ENCODE measurements at places on chromosomes 3 and 15.

DNA sequence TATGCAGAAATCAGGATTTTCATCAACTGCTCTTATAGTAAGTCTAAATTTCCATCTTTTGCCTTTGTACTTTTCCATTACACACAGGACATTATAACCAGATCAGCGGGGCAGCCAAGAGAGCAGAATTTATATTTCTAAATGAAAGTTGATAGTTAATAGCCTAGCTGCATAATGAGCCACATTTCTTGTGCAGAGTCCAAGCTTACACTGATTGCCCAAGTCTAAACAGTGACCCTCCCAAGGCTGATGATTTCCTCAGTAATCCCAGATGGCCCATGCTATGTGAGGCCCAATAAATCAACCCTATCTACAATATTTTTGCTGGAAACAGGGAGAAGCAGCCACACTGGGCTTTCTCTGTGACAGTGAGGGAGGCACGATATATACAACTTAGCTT, 475.8 kb upstream of the KCNMB2 start:
- DNase-seq, result peak; percentile 21

- DNase-seq, result no peak
Measured at GRCh38 chr3:146803745-146804144, 198.6 kb upstream of the PLSCR5 start.

DNA sequence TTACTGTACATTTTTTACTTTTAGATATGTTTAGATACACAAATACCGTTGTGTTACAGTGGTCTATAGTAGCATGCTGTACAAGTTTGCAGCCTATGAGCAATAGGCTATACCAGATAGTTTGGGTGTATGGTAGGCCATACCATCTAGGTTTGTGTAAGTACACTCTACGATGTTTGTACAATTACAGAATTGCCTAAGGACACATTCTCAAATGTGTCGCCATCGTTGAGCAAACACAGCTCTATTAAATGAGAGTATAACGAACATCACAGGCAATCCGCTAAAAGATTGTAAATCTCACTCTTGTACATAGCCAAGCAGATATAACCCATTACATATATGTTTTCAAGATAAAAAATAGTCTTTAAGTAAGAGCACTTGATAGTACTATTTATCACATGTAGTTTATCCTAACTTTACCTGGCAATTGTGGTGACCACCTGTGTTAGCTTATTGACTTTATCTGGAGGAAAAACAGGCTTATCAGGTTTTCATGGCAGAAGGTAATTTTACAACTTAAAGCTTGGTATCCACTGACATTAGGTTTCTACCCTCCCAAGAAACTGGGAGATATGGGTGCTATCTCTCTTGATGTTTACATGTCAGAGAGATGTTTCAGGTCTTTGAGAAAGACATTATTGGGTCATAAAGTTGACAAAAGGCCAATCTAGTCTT, 898.7 kb downstream of the NSUN3 start:
- DNase-seq, result no peak

- no peak for DNase-seq
Measured at GRCh38 chr3:160012108-160012507, 23.5 kb downstream of the IL12A start.

- no peak for DNase-seq
Measured at GRCh38 chr3:134134240-134134639, 104.5 kb upstream of the SLCO2A1 start.

DNA sequence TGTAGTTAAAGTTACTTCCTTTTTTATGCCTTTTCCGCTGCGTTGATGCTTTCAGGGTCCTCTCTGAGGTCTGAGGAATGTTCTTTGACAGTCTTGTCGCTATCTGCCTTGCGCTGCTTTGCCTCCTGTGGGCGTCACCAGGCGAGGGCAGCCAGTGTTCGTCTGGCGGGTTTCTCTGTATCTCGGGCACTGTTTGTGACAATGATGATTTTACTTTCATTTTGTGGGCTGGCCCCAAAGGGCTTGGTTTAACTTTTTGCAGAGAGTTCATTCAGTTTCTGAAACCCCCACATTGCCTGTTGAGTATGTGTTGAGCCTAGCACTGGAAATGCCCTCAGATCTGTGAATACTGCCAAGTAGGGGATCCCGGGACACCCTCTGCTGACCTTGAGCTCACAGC, 24.6 kb upstream of the SACM1L start:
- DNase-seq, result no peak

DNA sequence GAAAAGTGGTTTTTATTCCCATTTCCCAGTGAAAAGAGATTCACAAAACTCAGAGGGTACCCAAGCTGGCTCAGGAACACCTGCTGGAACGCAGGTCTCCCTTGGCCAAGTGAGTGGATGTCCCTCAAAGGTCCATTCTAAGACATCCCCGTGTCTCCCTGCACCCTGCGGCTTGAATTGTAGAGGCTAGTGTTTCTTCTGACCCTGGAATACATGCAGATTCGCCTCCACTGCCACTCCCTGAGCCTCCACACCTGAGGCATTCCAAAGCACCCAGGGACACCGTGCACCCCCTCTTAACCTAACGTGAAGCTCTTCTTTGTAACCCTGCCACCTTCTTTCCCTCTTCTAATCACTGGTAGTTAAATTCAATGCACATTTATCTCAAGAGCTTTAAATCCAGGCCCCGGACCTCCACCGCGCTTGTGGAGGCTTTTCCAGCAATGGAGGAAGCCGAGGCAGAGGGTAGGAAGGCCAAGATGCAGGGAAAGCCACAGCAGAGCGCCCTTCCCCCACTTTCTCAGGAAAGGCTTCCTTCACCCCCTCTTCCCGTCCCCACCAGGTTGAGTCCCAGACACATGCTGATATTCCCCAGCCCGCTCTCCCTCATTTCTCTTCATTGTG, 590 bp upstream of the ITGA11 start:
- DNase-seq, result no peak

DNA sequence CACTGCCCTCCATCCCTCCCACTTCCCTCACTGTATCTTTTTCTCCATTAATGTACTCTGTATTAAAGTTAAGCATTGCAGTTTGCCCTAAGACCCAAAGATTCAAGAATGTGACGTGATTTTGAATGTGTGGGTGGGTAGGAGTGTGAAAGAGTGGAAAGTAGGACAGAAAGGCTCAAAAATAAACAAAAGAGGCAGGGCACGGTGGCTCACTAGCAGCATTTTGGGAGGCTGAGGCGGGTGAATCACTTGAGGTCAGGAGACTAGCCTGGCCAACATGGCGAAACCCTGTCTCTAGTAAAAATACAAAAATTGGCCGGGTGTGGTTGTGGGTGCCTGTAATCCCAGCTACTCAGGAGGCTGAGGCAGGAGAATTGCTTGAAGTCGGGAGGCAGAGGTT, 18.4 kb downstream of the TFRC start:
- DNase-seq, result no peak

DNA sequence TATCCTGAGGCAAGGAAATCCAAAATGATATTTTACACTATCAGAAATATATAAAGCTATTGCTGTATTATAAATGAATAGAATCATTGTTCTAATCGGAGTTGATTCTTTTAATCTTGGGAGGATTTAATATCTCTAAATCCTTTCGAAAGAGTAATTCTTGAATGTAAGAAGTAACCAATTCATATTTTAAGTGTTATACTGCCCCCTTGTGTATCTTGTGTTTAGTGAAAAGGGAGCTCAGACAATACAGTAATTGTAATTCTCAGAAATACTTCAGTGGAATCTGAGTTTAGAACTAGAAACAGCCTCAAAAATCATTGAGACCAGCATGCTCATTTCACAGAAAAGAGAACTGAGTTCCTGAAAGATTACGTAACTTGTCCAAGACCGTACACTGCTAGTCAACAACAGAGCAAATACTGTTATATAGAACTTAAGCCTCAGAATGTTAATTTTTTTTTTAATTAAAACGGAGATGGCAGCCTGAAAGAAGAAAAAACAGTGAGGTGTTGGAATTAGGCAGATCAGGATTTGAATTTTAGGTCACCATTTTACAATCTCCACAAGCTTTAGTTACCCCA, 42.9 kb downstream of the PLCH1 start:
- DNase-seq, result no peak

DNA sequence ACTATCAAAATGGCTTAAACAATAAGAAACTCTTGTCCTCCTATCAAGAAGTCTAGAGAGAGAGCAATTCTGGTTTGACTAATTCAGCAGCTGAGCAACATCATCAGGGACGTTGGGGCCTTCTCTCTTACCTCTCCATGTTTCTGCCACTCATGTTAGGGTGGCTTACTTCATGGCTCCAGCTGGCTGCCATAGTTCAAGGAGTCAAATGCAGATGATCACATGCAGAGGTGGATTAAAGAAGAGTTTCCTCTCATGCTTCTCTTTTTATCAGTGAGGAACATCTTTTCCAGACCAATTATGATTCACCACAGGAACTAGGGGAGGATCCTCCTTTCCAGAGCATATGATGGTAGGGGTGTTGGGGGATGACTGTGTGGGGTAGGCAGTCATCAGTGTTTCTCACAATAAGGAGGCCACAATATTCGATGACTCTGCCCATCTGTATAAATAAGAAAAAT, 45.5 kb downstream of the NEK11 start:
- no peak for DNase-seq

GRCh38 chr3:14539742-14540491, at the start of gene GRIP2:
Gene GRIP2, minus strand, starts transcription at chr3:14540342. Its CDS starts 34 bp downstream, at chr3:14540308.
- DNase-seq, result no peak

DNA sequence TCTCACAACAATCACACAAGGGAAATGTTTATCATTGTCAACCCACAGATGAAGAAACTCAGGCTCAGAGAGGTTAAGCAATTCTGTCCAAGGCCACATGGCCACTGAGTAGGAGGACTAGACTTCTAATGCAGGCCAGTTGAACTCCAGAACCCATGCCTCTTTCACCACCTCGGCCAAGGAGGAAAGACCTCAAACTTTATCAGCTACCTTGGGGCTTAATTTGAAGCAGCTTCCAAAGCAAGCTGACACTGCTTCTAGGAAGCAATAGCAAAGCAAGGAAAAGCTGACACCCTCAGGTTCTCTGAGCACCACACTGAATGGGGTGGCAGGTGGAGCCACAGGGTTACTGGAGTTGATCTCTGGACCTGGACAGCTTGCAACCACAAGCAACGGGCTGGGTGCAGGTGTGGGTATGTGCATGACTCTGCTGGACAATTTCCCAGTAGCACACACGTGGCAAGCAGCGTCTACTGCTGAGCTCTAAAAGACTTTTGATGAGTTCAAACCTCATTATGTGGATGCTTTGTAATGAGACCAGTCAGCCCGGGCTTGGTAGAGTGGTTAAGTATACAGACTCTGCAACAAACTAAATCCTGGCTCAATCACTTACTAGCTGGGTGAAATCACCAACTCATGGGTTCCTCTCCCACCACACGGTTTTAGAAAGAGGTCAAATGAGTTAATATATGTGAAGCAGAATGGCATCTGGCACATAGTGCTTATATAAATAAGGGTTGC, 23.1 kb downstream of the CCNL1 start:
- peak; percentile 71 for DNase-seq

DNA sequence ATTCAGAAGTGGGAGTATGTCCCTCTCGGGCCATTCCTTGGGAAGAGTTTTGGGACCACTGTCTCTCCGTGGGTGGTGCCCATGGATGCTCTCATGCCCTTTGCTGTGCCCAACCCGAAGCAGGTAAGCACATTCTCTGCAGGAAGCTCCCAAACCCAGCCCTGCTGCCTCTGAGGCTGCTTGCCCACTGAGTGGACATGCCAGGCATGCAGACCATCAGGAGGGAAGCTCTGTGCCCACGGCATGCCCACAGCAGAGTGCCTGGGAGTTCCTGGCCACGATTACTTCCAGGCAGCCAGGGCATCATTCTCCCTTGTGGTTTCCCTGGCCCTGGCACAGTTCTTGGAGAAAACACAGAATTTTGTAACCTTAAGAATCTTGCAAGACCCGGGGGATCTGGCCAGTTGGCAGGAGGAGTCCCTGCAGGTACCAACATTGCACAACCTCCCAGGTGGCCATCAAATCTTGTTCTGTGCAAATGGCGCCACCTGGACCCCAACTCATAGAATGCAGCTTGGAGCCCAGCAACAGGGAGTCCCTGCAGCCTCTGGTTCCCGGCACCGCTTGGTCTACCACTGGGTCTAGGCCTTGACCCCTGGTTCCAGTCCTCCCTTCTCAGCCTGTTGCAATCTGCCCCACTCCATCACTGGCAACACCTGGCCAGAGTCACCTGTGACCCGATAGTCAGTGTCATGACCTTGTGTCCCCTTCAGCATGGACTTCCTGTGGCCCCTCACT, 20.4 kb downstream of the FAH start:
- peak; percentile 82 for DNase-seq

DNA sequence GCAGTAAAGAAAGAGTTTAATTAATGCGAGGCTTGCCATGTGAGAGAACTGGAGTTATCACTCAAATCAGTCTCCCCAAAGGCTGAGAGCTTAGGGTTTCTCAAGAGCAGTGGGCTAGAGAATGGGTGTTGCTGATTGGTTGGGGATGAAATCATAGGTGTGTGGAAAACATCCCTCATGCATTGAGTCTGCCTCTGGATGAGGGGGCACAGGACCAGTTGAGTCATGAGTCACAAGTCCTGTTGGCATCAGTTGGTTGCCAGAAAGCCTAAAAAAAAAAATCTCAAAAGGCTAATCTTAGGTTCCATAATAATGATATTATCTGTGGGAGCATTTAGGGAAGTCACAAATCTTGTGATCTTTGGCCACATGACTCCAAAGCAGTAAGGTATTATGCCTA, 800.3 kb downstream of the TUSC7 start:
- no peak for DNase-seq

DNA sequence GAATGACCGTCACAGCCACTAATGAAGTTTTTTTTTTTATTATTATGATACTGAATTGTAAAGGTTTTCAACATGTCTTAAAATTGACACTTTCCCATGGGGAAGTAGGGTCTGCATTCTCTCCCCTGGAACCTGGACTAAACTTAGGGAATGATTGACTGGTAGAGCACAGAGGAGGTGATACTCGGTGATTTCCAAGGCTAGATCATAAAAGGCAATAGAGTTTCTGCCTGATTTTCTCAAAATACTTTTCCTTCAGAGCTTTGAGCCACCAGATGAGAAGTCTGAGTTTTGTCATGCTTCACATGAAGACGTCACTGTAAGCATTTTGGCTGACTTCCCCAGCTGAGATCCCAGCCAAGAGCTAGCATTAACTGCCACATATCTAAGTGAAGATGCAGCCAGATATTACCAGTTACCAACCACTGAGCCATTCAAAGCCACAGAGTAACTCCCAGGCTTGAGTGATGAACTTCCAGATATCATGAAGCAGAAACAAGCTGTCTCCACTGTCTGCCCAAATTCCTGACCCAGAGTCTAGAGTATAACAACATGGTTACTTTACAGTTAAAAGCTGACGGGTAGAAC, 105.8 kb downstream of the LSAMP start:
- DNase-seq, result peak; percentile 10

DNA sequence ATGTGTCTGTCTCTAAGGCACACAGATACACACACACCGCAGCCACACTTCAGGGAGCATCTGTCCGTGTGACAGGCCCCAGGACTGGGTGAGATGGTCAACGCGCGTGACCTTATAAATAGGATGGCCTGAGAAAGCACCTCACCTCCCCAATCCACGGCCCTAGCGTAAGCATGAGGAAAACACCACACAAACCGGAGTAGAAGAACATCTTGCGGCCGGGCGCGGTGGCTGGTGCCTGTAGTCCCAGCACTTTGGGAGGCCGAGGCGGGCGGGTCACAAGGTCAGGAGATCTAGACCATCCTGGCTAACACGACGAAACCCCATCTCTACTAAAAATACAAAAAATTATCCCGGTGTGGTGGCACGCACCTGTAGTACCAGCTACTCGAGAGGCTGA, 1.6 kb downstream of the NIPA1 start:
- DNase-seq, result no peak

- no peak for DNase-seq
Measured at GRCh38 chr15:76117181-76117580, 57.4 kb downstream of the TMEM266 start.
